ENCODE measurements at places on chromosomes 16 and 17. TPM values are rescaled to one million over a fixed set of nuclear protein-coding genes. Genes with fewer than 3 reads are reported as not detected.

CACNA1H gene
- 9.5 TPM for total RNA-seq

CCDC200 gene
- total RNA-seq = not detected

MED13 gene
- 50.5 TPM for total RNA-seq

LUC7L gene
- 198 TPM for total RNA-seq

SLC16A3 gene
- 82.9 TPM for total RNA-seq

CHRNE gene
- not detected for total RNA-seq

SLC16A6 gene
- 0.09 TPM for total RNA-seq

TMEM101 gene
- total RNA-seq = 55.9 TPM

DNA sequence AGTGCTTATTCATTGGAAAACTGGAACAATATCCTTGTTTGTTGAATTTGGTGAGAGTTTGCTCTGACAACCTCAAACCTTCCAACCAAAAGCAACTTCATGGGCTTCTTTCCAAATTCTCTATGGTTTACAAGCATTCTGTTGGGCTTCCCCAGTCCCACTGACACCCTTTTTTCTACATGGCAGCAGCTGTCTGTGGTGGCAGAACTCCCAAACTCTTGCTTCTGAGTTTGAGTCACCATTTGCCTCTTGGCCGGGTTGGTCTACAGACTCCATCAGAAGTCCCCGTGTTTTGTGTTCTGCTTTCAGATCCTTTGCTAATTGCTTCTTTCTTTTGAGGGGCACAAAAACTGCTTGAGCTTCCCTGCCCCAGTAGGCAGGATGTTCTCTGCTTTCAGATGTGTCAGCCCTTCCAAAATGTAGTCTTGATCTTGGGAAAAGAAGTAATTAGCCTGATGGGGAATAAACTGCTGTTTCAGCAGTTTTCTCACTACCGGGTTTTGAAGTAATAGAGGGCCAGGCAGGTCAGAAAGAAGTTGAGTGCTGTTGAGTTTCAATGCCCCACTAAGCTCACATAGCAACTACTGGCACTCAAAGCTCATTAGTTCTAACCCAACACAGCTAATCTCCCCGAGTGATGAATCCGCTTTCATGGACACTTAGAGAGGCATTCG lies 80.7 kb downstream of the HS3ST3A1 start:
- no peaks in the 10 kb centered on the region for H3K36me3 ChIP-seq
- H3K27me3 ChIP-seq = no peaks in the 10 kb centered on the region
- no peak for DNase-seq
- H3K4me3 ChIP-seq = no peak overlapping the region
- H3K4me1 ChIP-seq = peaks cover 3% of the 10 kb centered on the region
- H3K27ac ChIP-seq = no peak overlapping the region

DNA sequence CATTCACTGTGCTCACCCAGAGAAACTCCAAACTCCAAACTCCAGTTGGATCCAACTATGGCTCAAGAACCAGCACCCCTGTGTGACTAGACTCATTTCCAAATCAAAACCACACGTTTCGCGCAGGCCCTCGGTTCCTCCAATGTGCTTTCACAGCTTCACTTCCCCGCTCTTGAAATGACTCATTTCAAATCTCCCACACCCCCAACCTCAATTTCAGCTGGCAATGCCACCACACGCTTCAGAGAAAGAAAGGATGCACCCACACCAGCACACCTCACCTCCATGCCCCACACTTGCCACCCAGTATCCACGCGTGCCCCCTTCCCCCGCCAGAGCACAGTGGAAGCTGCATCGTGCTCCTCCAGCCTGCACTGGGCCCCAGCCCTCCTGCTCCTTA lies 9.0 kb downstream of the TMEM92 start:
- no peaks in the 10 kb centered on the region for H3K27me3 ChIP-seq
- H3K4me3 ChIP-seq = no peak overlapping the region
- peaks cover 6% of the 10 kb centered on the region for H3K4me1 ChIP-seq
- no peaks in the 10 kb centered on the region for H3K36me3 ChIP-seq

GRCh38 chr16:53672461-53672860 lies 31.2 kb downstream of the RPGRIP1L start:
- no peaks in the 10 kb centered on the region for H3K27me3 ChIP-seq
- H3K36me3 ChIP-seq = no peaks in the 10 kb centered on the region
- H3K4me1 ChIP-seq = peaks cover 6% of the 10 kb centered on the region
- DNase-seq = no peak
- no peak overlapping the region for H3K27ac ChIP-seq
- H3K4me3 ChIP-seq = no peak overlapping the region

- H3K4me3 ChIP-seq = no peak overlapping the region
- no peak for DNase-seq
- H3K36me3 ChIP-seq = no peaks in the 10 kb centered on the region
- H3K27ac ChIP-seq = no peak overlapping the region
- H3K4me1 ChIP-seq = no peaks in the 10 kb centered on the region
- no peaks in the 10 kb centered on the region for H3K27me3 ChIP-seq
Observed at GRCh38 chr16:68749432-68749831, 12.3 kb downstream of the CDH1 start.

GRCh38 chr17:40035162-40035559 lies 19.0 kb downstream of the MED24 start:
- DNase-seq = peak; percentile 88
- no peaks in the 10 kb centered on the region for H3K4me1 ChIP-seq
- no peak overlapping the region for H3K27ac ChIP-seq
- no peak overlapping the region for H3K4me3 ChIP-seq
- no peaks in the 10 kb centered on the region for H3K27me3 ChIP-seq
- H3K36me3 ChIP-seq = no peaks in the 10 kb centered on the region

GRCh38 chr17:17732892-17733670 lies 51.8 kb downstream of the RAI1 start:
- no peaks in the 10 kb centered on the region for H3K36me3 ChIP-seq
- peaks cover 11% of the 10 kb centered on the region for H3K27me3 ChIP-seq
- peaks cover 5% of the 10 kb centered on the region for H3K4me1 ChIP-seq
- no peak overlapping the region for H3K4me3 ChIP-seq
- no peak overlapping the region for H3K27ac ChIP-seq

DNA sequence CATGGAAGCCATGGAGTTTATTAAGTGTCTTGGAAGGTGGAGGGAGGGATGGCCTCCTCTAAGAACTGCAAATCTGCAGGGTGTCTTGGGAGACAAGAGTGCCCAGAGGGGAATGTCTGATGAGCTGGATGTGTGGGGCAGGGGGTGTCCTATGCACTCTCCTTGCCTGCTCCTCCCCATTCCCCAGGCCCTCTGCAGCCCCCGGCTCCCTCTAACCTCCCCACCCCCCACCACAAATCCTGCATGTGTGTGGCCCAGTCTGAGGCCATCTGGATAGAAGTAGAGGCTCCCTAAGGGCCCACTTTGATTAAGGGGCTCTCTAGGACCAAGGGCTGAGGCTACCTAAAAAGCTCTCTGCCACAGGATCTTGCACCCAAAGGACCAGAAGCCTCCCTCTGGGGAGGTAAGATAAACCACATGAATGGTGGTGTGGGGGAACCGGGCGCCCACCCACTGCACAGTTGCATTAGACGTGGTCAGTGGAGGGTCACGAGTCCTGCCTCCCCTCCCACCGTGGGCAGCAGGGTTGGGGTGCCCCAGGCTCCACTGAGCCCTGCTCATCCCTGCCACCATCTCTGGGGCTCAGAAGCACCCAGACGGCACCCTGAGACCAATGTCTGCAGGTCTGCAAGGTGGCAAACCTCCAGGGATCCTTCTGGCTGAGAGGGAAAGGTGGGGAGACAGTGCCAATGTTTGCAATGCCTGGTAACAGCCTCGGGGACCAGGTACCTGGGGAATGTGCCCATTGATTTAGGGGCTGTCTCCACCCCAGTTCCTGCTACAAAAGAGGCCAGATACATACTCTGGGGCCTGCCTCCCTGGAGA lies 618 bp downstream of the AANAT start:
- no peak for DNase-seq
- H3K4me1 ChIP-seq = peaks cover 19% of the 10 kb centered on the region
- no peak overlapping the region for H3K27ac ChIP-seq
- no peaks in the 10 kb centered on the region for H3K27me3 ChIP-seq
- no peak overlapping the region for H3K4me3 ChIP-seq

- H3K4me3 ChIP-seq = no peak overlapping the region
- peaks cover 10% of the 10 kb centered on the region for H3K4me1 ChIP-seq
- peaks cover 13% of the 10 kb centered on the region for H3K27me3 ChIP-seq
- no peak for DNase-seq
- H3K27ac ChIP-seq = no peak overlapping the region
Observed at GRCh38 chr16:50836121-50836621, 94.3 kb downstream of the CYLD start.

GRCh38 chr16:86019446-86020047 lies 120.6 kb downstream of the IRF8 start:
- no peak overlapping the region for H3K4me3 ChIP-seq
- H3K27ac ChIP-seq = no peak overlapping the region
- DNase-seq = peak; percentile 60
- H3K27me3 ChIP-seq = peaks cover 36% of the 10 kb centered on the region
- no peaks in the 10 kb centered on the region for H3K4me1 ChIP-seq

GRCh38 chr16:53042235-53042701 lies 10.4 kb downstream of the CHD9NB start:
- DNase-seq = no peak
- H3K36me3 ChIP-seq = no peaks in the 10 kb centered on the region
- H3K27me3 ChIP-seq = no peaks in the 10 kb centered on the region
- H3K4me3 ChIP-seq = peak overlapping the region; percentile 54
- peaks cover 44% of the 10 kb centered on the region for H3K4me1 ChIP-seq

DNA sequence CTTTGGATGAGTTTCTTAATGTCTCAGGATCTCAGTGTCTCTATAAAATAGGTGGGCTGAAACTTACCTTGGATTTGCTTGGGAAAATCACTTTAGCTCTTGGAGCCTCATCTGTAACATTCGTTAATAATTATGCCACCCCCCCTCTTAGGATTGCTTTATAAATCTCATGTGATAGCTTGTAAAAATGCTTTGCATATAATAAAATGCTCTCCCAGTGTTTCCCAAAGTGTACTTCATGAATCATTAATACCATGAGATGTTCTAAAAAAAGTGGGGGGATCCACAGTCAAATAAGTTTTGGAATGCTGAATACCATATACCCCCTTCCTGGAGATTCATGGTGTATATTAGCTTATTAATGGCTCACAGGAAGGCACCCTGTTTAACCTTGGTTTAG lies 5.2 kb downstream of the KRT39 start:
- H3K36me3 ChIP-seq = no peaks in the 10 kb centered on the region
- H3K27ac ChIP-seq = no peak overlapping the region
- H3K27me3 ChIP-seq = no peaks in the 10 kb centered on the region
- H3K4me1 ChIP-seq = no peaks in the 10 kb centered on the region

DNA sequence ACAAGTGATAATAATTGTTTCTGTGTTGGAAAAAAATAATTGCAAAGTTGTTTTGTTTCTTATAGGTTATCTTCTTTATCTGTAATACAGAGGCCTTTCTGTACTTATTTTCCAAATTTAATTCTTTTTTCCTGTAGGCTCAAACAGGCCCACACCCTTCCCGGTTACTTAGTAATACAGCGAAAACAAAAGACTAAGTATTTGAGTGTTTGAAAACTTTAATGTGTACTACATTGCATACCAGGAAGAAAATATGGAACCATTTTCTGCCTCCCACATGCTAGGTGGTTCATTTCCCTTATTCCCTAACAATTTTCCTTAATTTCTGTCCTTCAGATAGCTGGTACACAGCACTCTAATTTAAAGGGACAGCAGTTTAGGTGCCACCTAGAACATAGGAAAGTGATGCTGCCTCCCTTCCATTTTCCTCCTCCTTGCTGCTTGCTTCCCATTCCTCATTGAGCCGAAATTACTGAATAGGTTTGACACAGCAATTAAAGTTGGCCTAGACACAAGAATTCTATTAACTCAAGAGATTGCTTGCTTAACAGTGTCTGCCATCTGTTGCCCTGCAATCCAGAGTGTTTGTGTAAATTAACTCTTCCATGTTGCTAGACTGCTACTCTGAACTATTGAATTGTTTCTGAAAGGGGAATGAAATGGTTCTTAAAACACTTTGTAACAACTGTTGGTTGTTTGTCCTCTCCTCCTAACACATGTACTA lies 24.2 kb downstream of the CYB5B start:
- DNase-seq = no peak
- H3K4me3 ChIP-seq = no peak overlapping the region
- no peaks in the 10 kb centered on the region for H3K27me3 ChIP-seq
- H3K36me3 ChIP-seq = no peaks in the 10 kb centered on the region

DNA sequence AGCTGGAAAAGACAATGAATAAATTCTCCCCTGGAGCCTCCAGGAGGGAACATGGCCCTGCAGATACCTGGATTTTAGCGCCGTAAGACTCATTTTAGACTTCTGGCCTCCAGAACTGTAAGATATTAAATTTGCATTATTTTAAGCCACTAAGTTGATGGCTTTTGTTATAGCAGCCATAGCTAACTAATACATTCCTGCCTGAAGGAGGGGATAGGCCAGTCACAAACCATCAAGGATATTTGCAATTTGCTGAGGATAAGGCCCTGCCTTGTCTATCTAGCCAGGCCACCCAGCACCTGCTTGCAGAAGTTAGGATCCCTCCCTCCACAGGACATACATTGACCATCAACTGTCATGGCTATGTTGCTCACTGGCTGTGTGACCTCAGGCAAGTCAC lies 4.9 kb upstream of the KCNG4 start:
- no peaks in the 10 kb centered on the region for H3K27me3 ChIP-seq
- no peak overlapping the region for H3K27ac ChIP-seq

DNA sequence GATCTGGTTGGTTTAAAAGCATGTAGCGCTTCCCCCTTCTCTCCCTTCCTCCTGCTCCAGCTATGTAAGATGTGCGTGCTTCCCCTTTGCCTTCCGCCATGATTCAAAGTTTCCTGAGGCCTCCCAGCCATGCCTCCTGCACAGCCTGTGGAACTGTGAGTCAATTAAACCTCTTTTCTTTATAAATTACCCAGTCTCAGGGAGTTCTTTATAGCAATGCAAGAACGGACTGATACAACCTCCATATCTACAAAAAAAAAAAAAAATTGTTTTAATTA lies 16.6 kb upstream of the PDXDC1 start:
- H3K27me3 ChIP-seq = no peaks in the 10 kb centered on the region
- peaks cover 5% of the 10 kb centered on the region for H3K4me1 ChIP-seq
- H3K27ac ChIP-seq = no peak overlapping the region
- no peak overlapping the region for H3K4me3 ChIP-seq
- no peak for DNase-seq
